Kidney (tissue), 22 donors: ENCODE measurements at places on chromosomes 5 and 9. TPM values are rescaled to one million over a fixed set of nuclear protein-coding genes. Genes with fewer than 3 reads are reported as not detected.

- no peaks in the 10 kb centered on the region for H3K27me3 ChIP-seq
- H3K4me1 ChIP-seq = no peaks in the 10 kb centered on the region
- H3K27ac ChIP-seq = no peak overlapping the region
- no peaks in the 10 kb centered on the region for H3K36me3 ChIP-seq
- no peak overlapping the region for H3K4me3 ChIP-seq
These were observed 284.9 kb upstream of the IRX1 start for GRCh38 chr5:3310541-3311261.

GRCh38 chr5:37723162-37723961 is 116.5 kb downstream of the GDNF start:
- DNase-seq = peak; percentile 27
- H3K4me1 ChIP-seq = no peaks in the 10 kb centered on the region
- H3K27me3 ChIP-seq = no peaks in the 10 kb centered on the region
- H3K27ac ChIP-seq = no peak overlapping the region
- H3K4me3 ChIP-seq = no peak overlapping the region

DNA sequence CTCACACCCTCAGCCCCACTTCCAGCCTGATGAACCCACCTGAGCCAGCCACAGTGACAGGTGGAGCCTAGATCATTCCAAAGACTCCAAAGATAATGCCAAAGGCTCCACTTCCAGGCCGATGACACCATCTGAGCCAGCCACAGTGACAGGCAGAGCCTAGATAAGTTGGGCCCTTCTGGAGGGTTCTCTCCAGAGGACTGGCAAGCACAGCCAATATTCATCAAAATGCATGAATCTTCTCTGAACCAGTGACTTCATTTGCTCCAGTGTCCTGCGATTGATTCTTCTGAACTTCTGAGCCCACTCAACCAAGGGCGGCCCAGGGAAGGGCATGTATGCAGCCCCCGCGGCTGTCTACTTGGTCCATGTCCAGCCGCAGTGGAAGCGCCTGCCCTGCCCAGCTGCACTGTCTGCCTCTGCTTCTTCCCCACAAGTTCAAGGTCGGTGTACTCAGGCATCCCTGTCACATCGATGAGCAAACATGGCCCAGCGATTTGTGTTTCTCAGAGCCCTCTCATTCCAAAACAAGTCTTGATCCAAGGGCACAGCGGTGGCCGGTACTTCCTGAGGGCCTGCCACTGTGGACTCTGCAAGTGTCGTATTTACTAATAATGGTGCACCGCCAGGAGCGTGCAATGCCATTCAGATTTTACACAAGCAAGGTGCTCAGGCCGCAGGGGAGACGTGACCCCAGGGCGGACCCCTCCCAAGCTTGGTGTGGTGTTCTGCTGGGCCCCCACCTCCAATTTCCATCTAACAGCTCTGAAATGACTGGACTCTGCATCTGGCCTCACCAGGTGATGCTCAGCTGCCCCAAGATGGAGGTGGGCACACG is 107.0 kb downstream of the VAV2 start:
- H3K27ac ChIP-seq = no peak overlapping the region
- H3K4me1 ChIP-seq = no peaks in the 10 kb centered on the region
- H3K27me3 ChIP-seq = no peaks in the 10 kb centered on the region
- no peaks in the 10 kb centered on the region for H3K36me3 ChIP-seq
- DNase-seq = no peak

The ENTREP1 gene
- total RNA-seq = 8.6 TPM

The TRIM36 gene
- 1.8 TPM for total RNA-seq

The PDGFRB gene
- total RNA-seq = 104 TPM

The DIRAS2 gene
- total RNA-seq = 0.98 TPM
